Activated naive CD4-positive, alpha-beta T cell treated with anti-CD3 and anti-CD28 coated beads, Interleukin-2, amount 10 ng/mL, durations not matched to agents 7 days and 5 days (primary cell): ENCODE measurements at places on chromosomes 1 and 21.
A peak's percentile ranks its signal among the peaks of the same experiment; 100 is the strongest.

- no peak for DNase-seq
Observed at GRCh38 chr21:43767984-43768867, 7.9 kb downstream of the CSTB start.

DNA sequence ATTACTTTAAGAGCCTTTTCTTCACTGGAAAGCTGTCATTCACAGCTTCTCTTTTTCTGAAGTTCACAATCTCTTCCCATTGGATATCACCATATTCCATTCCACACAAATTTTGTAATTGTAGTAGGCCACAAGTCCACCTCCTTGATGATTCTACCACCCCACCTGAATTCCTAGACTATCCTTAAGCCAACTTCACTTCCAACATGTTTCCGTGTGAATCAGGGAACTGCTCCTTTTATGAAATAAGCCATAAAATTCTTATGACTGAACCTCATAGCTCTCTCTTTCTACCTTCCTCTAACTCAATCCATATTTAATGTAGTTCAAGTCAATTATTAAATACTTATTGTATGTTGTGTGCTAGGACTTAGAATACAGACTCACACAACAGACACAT, 16.6 kb upstream of the ZRANB2 start:
- DNase-seq = no peak

GRCh38 chr1:159469921-159470533, 30.5 kb downstream of the OR10J1 start:
- DNase-seq = no peak

GRCh38 chr1:215118081-215118480, 35.5 kb downstream of the KCNK2 start:
- DNase-seq = no peak

DNA sequence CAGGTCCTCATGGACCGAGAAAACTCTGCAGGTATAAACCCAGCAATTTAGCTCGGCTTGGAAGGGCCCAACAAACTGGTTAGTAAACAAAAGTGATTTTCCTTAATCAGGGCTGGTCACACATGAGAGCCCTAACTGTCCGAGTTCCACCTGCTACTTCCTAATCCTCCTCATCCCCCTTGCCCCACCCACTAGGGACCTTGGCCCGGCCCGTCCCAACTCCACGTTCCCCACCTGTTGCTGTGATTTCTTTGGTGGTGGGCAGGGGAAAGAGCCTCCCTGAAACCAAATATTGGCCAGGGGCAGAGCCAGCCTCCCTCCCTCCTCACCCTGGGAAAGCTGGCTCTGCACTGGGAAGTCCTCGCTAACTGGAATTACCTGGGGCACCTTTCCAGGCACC, 304.2 kb upstream of the PROX1 start:
- no peak for DNase-seq

DNA sequence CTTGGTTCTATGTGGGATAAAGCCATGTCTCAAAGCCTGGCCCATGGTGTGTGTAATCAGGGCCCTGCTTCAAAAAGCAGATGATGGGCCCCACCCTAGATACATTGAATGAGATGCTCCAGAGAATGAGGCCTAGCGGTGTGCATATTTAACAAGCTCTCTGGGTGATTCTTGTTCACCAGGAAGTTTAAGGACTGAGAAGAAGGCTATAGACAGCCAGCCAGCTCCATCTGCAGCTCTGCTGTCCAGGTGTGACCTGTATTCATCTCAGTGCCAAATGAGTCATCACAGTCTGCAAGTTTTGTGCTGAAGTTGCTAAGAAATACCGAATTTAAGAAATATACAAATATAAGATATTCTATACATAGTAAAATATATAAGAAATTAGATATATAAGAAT, 182.0 kb upstream of the RUNX1 start:
- DNase-seq = no peak

GRCh38 chr1:24400065-24400464, 13.5 kb downstream of the STPG1 start:
- no peak for DNase-seq

DNA sequence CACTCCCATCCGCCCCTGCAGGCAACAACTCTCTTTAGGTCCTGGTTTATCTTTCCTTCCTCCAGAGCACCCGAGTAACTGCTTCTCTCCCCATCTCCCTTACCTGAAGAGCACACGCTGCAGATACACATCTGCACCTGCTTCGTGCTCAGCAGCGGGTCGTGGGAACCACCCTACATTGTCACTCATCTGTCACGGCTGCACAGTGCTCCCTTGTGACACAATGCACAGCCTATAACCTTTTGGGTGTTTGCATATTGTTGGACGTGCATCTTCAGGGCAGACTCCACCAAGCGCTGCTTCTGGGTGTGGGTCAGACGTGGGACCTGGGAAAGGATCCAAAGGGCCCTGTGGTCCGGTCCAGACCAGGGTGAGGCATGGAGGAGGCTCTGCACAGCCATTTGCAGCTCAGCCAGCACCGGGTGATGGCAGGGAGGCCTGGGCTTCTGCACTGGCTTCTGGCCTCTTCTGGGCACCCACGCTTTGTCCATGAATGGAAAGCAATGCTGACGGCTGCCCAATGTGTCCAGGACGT, 42.5 kb downstream of the WDR4 start:
- DNase-seq = no peak

GRCh38 chr1:103761896-103762295, 12.2 kb downstream of the AMY1C start:
- no peak for DNase-seq

GRCh38 chr1:181588631-181589030, 105.3 kb downstream of the CACNA1E start:
- DNase-seq = no peak

DNA sequence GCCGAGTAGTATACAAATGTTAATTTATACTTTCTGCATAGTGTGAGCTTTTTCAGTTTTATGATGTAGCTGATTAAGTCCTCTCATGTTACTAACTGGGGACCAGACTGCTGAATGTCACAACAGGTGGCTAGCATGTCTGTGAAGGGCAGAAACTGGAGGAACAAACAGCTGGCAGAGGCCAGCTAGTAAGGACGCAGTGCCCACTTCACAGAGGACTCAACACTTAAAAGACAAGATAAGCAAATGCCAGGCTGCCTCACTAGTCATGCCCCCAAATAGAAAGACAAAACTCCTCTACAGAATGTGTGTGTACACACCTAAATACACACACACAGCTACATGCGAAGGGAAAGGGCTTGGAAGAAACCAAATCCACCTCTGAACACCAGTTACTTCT, 73.8 kb upstream of the ZNF678 start:
- DNase-seq = no peak

DNA sequence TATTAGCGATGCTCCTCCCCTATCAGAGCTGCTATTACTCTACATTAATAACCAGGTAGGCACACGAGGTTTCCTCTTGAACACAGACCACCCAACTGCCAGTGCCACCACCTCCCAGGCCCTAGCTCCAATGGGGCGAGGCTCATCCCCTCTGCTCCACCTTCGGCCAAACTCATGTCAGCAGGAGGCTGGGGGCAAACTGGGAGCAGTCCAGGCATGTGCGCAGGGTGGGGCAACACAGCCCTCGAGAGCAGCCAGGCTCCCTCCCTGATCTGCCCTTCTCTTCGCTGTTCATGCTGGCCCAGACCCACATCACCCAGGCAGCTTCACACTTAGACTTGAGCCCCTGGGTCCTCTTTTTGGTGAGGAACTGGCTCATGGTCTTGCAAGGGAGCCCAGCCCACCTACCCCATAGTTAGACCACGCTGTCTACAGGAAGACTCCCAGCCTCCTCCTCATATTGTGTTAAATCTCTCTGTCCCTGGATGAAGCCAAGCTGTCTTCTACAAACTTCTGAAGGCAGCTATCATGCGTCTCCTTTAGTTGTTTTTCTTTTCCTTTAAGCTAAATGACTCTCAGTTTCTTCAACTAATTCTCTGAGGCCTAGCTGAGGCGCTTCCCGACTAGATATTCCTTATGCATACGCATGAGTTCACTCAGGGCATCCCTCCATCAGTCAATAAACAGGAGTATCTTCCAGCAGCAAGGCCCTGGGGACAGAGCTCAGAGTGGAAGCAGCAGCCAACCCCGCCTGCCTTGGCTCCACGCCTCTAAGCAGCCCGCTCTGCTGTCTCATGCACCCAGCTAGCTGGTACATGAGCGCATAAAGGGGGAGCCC, 12.0 kb downstream of the TMEM9 start:
- DNase-seq = no peak

- DNase-seq = no peak
Observed at GRCh38 chr1:198096390-198096789, 60.4 kb upstream of the NEK7 start.

DNA sequence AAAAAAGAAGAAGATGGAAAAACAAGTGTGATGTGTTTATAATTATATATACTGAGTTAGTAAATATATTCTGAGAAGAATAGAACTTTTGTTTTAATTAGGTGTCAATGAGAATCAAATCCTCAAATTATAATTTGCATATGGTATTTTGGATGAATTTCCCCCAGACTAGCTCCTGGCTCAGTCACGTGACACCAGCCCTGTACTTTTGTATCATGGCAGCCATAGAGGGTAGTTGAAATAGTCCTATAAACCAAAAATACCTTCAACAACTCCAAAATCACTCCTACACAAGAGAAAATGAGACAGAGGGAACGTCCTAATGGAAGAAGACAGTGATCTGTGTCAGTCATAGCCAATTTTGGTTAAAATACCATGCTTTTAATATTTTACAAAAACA, 9.0 kb upstream of the S1PR1 start:
- no peak for DNase-seq

GRCh38 chr1:178066296-178066907, 27.5 kb upstream of the RASAL2 start:
- DNase-seq = no peak

DNA sequence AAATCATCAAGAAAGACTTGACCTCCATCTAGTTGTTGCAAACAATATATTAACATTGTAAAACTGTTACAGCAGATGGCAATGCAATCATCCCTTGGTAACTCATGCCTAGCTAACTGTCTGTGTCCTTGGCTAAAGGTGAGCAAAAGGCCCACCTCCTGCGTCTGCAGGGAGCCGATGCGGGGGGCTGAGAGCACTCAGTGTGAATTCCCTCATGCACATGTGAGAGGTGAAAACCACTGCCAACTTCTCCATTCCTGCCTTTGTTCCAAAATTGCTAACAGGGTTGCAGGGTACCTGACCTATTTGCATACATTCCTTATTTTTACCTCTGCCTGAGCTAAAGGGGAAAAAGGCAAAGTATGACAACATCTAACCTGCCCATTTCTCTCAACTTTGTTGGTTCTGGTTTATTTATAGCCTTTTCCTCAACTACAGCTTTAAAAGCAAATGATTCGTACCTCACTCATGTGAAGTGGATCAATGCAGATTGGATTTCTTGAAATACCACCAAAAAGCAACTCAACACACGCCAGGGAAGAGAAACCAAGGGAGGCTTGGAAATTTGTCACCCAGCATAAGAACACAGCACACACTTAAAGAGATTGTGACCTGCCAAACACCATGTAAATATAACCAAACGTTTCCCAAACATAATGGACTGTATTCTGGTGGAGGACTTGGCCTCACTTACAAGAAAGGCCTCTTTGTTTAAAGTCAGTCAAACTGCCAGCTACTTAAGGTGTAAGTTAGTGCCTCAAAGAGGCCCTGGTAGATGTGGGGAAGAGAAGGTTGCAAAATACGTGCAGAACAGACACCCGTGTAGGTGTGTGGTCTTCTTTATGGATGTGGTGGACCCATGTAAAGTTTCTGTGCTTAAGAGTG, 651.0 kb downstream of the SMYD3 start:
- DNase-seq = no peak

GRCh38 chr1:91803123-91803522, 82.8 kb downstream of the TGFBR3 start:
- no peak for DNase-seq

DNA sequence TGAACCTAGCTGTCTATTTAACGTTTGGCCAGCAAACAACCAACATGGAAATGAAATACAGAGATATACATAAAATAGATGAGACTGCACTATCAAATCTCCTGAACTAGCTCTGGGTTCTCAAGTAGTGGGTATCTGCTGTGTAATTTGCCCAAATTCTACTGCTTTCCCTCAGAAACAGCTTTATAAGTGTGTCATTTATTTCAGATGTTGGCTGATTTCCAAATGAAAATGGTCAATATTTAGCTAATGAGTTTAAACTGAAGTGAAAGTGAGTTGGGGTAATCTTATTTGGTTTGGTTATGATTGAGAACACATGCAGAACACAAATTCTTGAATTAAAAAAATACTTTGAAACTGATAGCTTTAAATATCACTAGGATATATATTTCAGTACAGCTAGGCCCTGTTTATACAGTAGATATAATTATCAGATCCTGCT, 601.7 kb upstream of the CXADR start:
- no peak for DNase-seq

GRCh38 chr21:44954281-44954771, 14.5 kb downstream of the SLX9 start:
- no peak for DNase-seq

GRCh38 chr1:206779638-206780037, 7.3 kb upstream of the IL10 start:
- DNase-seq = no peak

- DNase-seq = no peak
Observed at GRCh38 chr21:35658242-35658641, 402.1 kb downstream of the SETD4 start.

DNA sequence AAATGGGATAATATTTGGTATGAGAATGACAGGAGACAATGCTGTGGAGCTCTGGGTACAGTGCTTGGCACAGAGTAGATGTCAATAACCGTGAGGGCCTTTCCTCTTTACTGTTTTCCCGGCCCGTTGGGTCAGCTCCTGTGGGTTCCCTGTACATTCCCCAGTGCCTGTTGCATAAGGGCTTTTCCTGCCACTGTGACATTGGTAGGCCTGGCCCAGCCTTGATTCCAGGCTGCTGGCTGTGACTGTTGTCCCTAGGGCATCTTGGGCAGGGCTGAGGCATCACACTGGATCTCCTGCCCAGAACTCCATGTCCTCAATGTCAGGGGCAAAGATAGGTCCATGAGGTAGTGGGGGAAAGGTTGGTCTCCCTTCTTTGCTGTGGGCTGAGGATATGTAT, 25.8 kb upstream of the MYCL start:
- no peak for DNase-seq

DNA sequence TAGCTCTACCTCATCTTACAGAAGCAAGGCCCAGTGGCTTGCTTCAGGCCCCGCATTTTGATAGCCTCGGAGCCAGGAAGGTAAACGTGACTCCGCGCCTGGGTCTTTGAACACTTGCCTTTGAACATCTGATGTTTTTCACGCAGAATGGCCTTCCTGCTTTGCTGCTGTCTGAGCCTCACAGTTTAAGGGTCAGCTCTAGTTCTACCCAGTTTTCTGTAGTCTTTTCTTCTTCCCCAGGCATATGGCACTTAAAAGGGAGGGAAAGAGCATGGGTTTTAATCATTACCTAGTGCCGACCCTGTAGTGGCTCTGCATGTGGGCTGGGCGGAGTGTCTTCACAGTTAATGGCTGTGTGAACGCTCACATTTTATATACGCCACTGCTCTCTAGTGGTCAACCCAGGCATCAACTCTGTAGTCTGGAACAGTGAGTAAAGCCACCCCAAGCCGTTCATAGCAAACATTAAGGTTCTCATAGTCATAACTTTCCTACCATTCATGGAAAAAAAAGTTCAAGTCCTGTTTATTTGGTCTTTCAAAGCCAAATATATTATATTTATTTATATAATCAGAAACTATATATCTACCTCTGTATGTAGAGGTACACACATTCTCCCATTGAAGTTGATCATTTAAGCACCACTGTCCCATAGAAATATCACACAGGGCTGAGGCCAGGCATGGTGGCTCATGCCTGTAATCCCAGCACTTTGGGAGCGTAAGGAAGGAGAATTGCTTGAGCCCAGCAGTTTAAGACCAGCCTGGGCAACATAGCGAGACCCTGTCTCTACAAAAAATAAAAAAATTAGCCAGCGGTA, 78.1 kb downstream of the IER5 start:
- peak; percentile 84 for DNase-seq

GRCh38 chr1:227318016-227318852, at the start of gene CDC42BPA:
Gene CDC42BPA, minus strand, starts transcription at chr1:227318492. Its CDS starts 1,310 bp downstream, at chr1:227317182.
- peak; percentile 56 for DNase-seq

GRCh38 chr1:68162761-68163160, 69.6 kb downstream of the WLS start:
- no peak for DNase-seq
